HAP-1 (cell line): ENCODE measurements at places on chromosomes 11 and 22.

DNA sequence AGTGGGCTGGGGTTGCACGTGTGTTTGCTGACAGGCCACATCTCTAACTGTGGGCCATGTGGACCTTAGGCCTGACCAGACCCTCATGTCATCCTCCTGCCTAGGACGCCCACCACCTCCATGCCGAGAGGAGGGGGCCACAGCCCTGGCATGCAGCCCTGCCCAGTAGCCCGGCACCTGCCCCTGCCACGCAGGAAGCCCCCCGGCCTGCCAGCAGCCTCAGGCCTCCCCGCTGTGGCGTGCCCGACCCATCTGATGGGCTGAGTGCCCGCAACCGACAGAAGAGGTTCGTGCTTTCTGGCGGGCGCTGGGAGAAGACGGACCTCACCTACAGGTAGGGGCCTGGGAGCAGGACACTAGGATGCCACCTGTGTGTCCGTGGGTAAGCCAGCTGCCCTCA is 6.4 kb downstream of the MMP11 start:
- DNase-seq, result no peak

DNA sequence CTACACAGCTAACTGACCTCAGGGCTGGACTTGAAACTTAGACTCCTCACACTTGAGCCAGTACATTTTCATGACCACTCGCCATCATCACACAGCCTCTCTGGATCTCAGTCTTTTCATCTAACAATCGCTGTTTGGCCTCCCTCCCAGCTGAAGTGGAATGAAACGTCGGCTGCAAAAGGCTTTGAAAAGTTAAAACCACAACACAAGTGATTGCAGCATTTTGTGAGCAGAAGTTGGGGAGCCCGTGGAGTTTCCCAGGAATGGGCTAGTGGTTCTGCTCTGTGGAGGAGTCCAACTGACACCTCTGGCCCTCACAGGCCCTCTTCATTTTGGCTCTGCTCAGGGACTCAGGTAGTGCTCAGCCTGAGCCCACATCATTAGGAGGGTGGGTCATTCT is 35.9 kb upstream of the TRIM29 start:
- DNase-seq, result no peak

DNA sequence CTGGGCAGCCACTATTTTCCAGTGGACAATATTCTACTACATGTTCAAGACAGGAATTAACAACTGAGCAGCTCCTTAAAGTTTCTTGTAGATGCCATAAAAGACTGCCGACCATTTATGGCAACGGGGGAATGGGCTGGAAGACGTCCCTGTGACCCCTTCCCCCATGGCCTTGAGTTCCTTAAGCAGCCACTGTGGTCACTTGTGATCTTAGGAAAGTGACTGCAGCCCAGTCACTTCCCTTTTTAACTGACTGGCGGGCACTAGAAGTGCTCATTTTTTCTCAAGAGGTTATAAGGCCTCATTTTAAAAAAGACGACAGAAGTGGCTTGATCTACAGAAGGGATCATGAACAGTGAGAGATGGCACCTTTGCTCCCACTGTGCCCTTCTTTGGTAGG is 153.2 kb upstream of the NARS2 start:
- DNase-seq, result no peak

DNA sequence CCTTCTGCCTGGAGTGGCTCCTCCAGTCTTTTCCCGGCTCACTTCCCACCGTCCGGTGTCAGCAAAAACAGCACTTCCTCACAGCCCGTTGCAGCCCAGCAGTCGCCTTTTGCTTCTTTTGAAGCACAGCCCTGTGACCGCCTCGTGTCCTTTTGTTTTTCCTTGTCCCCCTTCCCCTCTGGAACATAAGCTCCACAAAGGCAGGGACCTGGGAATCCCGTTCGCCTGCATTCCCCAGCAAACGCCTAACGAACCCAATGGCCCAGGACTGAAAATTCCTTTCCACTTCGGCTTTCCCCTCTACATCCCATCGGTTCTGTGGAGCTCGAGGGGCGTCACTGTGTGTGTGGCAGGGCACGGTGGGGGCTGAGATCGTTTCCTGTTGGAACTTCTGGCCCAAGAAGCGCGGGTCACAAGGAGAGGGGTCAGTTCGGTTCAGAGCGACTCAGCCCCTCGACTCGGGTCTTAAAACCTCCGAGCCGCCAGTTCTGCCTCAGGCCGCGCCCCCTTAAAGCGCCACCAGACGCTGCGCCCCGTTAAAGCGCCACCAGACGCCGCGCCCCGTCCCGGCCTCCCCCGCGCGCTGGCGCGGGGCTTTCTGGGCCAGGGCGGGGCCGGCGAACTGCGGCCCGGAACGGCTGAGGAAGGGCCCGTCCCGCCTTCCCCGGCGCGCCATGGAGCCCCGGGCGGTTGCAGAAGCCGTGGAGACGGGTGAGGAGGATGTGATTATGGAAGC is 841 bp downstream of the RIC8A start:
- DNase-seq, result peak; percentile 63

DNA sequence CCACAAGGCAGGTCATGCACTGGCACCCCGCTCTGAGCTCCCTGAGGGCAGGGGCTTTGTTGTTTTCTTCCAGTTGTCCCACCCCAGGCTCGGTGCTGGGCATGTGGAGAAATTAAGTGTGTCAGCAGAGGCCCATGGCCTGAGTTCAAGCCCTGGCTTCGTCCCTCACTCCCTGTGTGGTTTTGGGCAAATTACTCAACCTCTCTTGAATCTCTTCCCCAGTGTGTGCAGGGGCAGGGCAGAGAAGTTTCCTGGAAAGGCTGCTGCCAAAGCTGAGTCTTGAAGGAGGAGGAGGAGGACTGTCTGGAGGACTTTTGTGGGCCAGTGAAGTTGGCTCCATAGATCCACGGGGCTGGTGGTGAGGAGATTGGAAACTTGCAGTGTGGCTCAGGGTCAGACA is 138.1 kb upstream of the E2F8 start:
- DNase-seq, result no peak

GRCh38 chr11:103659743-103660142 is 376.7 kb upstream of the DDI1 start:
- no peak for DNase-seq

GRCh38 chr22:28250036-28250695 is 331.1 kb upstream of the PITPNB start:
- DNase-seq, result no peak

DNA sequence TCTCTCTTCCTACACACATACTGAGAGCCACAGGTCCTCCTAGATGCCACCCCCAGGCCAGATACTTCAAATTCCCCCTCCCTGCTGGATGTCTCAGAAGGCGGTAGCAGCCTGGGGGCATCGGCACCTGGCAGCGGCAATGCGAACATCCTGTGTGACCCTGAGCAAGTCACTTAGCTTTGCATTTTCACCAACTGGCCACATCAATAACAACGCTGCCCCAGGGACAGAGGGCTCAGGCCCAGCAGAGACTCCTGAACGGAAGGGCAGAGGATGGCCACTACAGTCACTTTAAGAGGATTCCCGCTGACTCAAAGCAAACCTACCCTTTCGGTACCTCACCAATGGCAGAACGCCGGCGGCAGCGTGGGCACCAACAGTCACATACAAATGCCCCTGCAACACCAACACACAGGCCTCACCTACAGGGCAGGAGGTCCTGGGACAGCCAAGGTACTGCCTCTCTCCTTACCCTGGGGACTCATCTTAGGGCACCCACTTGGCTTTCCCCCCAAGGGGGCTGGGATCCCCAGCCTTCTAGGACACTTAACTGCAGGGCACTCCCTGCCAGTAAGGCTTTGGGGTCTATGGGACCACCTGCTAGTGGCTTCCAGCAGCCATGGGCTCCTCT is 1.6 kb downstream of the LMO1 start:
- no peak for DNase-seq
